Fibroblast of the aortic adventitia (primary cell): ENCODE measurements at places on chromosomes 6 and 20. TPM values are rescaled to one million over a fixed set of nuclear protein-coding genes. Genes with fewer than 3 reads are reported as not detected.

Gene LPIN3
- total RNA-seq: 3.4 and 5.3 TPM in 2 replicates

Gene TTBK1
- total RNA-seq: not detected in 2 replicates

- DNase-seq: no peak
Measured at GRCh38 chr20:61879303-61879620, 186.4 kb downstream of the TAF4 start.

Gene SMOC2
- 0.09 TPM in 1 of 2 replicates, not detected in the other for total RNA-seq

Gene BPIFA1
- total RNA-seq: not detected in 2 replicates

DNA sequence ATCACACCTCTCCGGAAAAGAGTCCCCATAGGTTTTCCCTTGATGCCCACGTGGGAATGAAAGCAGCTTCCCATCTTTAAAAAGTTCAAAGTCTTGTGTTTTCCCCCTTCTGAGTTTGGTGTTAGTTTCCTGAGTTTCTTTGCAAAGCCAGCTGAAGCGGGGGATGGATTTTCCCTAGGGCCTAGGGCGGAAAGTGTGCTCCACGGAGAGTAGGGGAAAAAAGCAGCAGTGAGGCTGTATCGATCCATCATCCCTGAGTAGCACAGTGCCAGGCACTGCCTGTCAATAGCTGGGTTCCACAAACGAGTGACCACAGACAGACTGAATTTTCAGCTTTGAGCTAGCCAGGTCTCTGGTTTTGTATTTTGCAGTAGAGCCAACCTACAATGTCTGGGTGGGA, 1.3 kb downstream of the DAAM2 start:
- DNase-seq: no peak

- DNase-seq: no peak
Measured at GRCh38 chr6:63410435-63411426, 90.9 kb upstream of the LGSN start.

DNA sequence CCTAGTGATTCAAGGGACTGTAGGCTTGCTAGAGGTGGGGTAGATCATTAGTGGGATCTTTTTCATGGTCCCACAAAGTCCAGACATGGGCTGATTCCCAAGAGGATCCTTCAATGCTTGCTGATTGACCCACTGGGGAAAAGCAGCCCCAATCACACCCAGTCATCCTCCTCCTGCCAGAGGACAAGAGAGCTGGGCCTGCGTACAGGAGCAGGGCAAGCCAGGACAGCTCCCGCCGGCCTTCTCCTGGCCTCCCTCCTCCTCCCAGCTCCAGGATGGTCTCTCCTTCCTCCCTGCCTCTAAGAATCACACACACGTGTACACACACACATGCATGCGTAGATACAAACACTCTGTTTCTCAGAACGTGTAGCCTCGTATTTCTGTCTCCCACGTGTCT, 27.0 kb downstream of the KCNK15 start:
- no peak for DNase-seq
